ENCODE measurements at places on chromosomes 1 and 21.

GRCh38 chr1:212749821-212750535, 41.6 kb downstream of the NSL1 start:
- no peak for DNase-seq

- DNase-seq, result no peak
Measured at GRCh38 chr1:240538776-240539430, 73.1 kb downstream of the GREM2 start.

GRCh38 chr1:234713859-234714258, 103.9 kb upstream of the IRF2BP2 start:
- no peak for DNase-seq

DNA sequence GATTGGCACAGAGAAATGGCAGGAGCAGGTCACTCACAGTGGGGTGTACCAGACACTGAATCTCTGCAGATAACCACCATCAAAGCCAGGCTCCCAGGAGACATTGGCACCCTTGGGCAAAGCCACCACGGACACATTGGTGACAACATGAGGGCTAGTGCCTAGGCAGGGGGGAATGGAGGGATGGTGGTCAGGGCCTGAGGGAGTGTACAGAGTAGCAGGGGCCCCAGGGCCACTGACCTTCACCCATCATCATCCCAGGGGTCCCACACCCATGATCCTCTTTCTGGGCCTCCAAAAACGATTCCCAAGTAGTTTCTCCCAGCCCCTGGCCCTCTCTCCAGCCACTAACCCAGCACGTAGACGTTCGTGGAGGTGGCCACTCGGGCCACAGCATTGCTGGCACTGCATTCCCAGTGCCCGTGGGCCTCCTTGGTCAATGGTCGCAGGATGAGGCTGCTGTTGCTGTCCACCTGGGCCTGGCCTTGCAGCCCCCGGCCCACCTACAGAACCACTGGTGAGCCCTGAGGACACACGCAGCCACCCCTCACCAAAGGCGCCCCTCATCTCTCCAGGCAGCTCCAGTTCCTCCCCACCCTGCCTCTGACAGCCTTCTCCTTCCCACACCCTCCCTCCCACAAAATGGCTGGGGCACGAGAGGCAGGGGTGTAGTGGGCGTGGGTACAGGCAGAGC, 5.9 kb upstream of the TAGLN2 start:
- no peak for DNase-seq

GRCh38 chr21:42105476-42106315, 34.6 kb downstream of the UMODL1 start:
- DNase-seq, result no peak

- no peak for DNase-seq
Measured at GRCh38 chr1:76998582-76999223, 131.4 kb downstream of the ST6GALNAC5 start.

- no peak for DNase-seq
Measured at GRCh38 chr1:203756036-203756435, 8.9 kb upstream of the LAX1 start.
